ENCODE measurements at places on chromosomes 1 and 21. TPM values are rescaled to one million over a fixed set of nuclear protein-coding genes. Genes with fewer than 3 reads are reported as not detected.

- DNase-seq: peak; percentile 78
These were observed 189.4 kb downstream of the PBX1 start for GRCh38 chr1:164748253-164748899.

DNA sequence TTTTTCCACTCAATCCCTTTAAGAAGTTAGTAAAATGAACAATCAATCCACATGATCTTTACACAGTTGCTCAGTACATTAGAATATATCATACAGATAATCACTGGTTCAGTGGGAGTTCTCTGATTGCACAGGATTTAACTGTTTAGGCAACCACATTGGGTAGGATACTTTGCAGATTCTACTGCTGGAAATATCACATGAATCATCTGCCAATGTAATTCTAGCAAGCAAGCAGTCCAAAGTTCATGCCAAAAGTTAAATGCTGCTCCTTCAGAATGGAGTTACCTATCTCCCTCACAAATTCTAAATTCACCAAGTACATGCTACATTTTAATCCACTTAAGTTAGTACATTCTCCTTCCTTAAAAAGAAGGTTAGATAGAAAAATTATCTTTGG is 52.4 kb downstream of the NEGR1 start:
- no peak for DNase-seq

GRCh38 chr1:45785583-45785982 is 17.8 kb upstream of the MAST2 start:
- DNase-seq: no peak

GRCh38 chr1:226738995-226739695 is at the start of gene ITPKB:
Gene ITPKB (minus strand): TSS chr1:226739282. CDS start chr1:226737458, 1,824 bp downstream.
- DNase-seq: peak; percentile 91

DNA sequence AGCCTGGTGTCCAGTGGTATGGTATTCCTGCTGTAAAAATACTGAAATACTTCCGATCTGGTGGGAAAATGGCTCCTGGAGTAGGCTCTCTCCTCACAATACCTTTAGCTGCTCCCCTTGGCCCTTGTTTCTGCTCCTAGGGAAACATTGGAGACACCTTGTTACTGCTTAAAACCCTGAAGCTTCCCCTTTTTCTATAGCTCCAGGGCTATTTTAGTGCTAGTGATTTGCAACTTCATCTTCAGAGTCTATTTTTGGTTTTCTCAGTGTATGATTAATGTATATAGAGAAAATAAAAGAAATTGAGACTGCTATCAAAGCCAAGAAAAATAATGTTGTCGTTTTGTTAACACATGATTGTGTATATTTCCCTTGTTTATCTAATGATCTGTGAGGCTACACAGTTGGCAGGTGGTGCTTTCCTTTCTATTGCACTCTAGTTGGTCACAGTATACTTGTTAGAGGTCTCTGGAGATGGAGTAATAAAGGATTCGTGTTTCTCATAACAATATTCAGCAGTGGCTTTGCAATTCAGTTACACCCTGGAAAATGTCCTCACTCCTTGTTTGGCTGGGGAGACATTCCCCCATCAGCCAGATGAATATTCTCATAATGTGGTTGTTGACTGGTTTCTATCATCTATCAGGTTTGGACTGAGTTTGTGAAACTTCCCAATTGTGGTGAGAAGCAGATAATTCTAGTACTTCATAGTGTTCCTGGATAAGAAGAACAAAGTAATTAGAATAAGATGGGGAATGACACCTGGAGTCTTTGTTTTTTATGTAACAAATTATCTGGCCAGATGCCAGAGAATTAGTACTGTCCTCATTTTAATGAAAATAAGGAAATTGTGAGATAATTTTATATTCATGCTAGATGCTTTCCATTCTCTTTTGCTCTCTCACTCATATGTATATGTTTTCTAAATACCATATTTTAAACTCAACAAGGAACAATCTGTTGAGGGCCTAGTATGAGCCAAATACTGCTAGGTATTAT is 44.8 kb upstream of the CACYBP start:
- DNase-seq: peak; percentile 47

GRCh38 chr1:27759236-27759635 is 13.8 kb upstream of the STX12 start:
- DNase-seq: no peak

- no peak for DNase-seq
These were observed 45.9 kb downstream of the KIRREL1 start for GRCh38 chr1:158039380-158039779.

DNA sequence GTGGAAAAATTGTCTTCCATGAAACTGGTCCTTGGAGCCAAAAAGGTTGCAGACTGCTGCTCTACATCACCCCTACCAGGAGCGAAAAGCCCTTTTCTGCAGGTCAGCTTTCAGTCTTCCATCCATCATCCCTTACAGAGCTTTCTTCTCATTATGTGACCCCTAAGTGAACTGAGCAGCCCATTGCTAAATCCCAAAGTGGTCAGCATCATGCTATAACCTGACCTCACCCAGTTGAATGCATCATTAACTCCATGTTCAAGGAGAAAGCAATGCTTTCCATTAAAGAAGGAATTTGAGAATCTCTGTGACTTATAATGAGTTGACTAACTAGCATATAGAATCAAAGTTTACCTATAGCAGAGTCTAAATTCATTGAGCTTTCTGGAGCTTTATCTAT is 10.4 kb upstream of the IL24 start:
- DNase-seq: no peak

- DNase-seq: peak; percentile 7
These were observed 17.8 kb downstream of the SPOCD1 start for GRCh38 chr1:31798086-31798432.

ANGPTL7 gene
- not detected for total RNA-seq

LRRN2 gene
- not detected for total RNA-seq

FAM72C gene
- 2.8 TPM for total RNA-seq

MXRA8 gene
- total RNA-seq: 0.82 TPM

MLLT11 gene
- 26.5 TPM for total RNA-seq
